Right lung (tissue), 10 donors: ENCODE measurements at places on chromosomes 2 and 18. TPM values are rescaled to one million over a fixed set of nuclear protein-coding genes. Genes with fewer than 3 reads are reported as not detected.

- DNase-seq, result no peak
Measured at GRCh38 chr18:75257605-75258004, 47.0 kb downstream of the TSHZ1 start.

- no peak for DNase-seq
Measured at GRCh38 chr18:58338141-58338540, 290.8 kb downstream of the ALPK2 start.

- DNase-seq, result no peak
Measured at GRCh38 chr2:96772903-96773671, 12.4 kb downstream of the CNNM4 start.

DNA sequence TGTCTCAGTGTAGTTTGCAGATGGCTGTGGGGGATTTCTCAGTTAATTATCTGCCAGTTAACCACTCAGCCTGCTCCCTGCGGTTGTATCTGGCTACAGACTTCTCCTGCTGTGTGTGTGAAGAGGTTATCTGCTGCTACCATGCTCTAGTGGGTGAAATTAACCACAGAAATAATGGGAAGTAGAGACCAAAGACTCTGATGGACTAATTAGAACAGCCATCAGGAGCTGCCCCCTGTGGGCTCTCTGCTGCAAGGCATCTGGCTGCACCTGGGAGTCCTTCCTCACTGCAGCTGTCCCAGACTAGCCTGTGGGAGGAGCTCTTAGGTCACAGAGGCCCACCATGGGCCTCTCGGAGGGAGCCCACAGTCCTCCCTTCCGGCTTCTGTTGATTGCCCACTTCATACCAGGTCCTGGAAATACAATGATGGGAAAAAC lies 66.6 kb downstream of the CTIF start:
- DNase-seq, result no peak

GRCh38 chr2:232276733-232277313 lies 101.7 kb upstream of the ALPP start:
- DNase-seq, result no peak

DNA sequence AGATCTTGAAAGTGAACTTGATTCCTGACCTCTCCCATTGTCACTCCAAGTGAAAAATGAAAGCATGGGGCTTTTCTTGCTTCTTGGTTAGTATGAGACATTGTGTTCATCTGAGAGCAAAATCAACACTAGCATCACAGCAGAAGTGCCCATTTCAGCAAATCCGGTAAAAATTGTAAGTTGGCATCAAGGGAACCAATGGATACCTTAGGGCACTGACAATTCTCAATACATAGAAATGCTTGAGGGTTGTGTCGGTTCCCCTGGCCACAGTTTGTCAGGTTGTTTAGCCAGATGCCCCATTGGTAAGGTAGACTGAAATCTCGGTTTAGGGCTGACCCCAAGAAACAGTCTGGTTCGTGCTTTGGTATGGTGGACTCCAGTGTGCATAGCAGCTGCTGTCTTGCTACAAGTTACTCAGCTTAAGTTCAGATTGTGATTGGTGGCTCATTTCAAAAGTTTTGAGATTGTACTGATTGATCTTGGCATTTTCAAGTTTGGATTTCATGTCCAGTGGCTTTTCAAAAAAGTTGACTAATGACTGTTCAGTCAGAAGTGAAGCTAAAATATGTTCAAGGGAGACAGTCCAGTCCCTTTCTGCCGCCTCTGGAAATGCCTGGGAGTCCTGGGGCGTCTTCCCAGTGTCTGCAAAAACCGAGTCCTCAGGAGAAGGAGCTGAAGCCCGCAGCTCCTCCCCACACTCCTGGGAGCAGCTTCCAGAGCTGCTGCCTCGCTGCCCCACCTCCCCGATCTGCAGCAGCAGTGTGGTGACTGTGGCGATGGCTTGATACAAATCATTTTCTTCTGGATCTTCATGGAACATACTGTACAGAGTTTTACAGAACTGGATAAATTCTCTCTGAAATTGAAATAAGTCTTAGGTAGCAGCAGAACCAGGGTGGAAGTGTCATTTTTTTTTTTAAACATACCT lies 5.6 kb downstream of the RPL31 start:
- DNase-seq, result no peak

- no peak for DNase-seq
Measured at GRCh38 chr2:62994206-62994605, 56.4 kb upstream of the OTX1 start.

DNA sequence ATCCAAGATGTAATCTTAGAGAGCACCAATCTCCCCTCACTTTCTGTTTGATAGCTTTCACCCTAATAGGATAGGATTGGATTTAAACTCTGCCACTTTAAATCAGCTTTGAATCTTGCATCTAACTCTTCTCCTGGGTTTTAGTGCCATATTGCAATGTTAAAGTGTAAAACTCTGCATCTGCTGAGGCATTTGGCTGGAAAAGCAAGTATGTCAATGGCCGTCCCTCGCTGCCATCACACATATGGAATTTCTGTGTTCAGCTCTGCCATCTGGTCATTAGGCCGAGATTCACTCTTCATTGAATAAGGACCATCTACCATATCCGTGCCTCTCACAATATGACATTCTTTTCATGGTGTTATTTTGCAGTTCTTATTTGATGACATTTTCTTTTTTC lies 728.1 kb upstream of the PIK3C3 start:
- DNase-seq, result no peak

The PTPRM gene
- polyA plus RNA-seq, result 87.7 TPM

The CD8B2 gene
- polyA plus RNA-seq, result 0.37 TPM
